Subcutaneous preadipocyte (primary cell): ENCODE measurements at places on chromosomes 3 and 15. TPM values are rescaled to one million over a fixed set of nuclear protein-coding genes. Genes with fewer than 3 reads are reported as not detected.

COLQ gene
- 0.37 and 0.98 TPM in 2 replicates for total RNA-seq

VGLL3 gene
- total RNA-seq = 52.6 and 73.9 TPM in 2 replicates

LMAN1L gene
- not detected in 2 replicates for total RNA-seq

SAXO2 gene
- 0.78 and 1.8 TPM in 2 replicates for total RNA-seq

ACVR2B gene
- total RNA-seq = 1.1 and 1.6 TPM in 2 replicates

PRR23A gene
- total RNA-seq = not detected in 2 replicates

LRRC31 gene
- not detected in 2 replicates for total RNA-seq

CRABP1 gene
- total RNA-seq = not detected in 2 replicates

GRIP2 gene
- not detected in 2 replicates for total RNA-seq

MAP3K13 gene
- 10.3 and 14.5 TPM in 2 replicates for total RNA-seq

NEK11 gene
- 3.5 and 5.1 TPM in 2 replicates for total RNA-seq

TTC23 gene
- 19.4 and 20.6 TPM in 2 replicates for total RNA-seq

FETUB gene
- total RNA-seq = not detected in 2 replicates

MRAS gene
- 19.9 and 27.9 TPM in 2 replicates for total RNA-seq

EEFSEC gene
- 5.9 and 6.3 TPM in 2 replicates for total RNA-seq

MOBP gene
- total RNA-seq = not detected in 2 replicates

GP9 gene
- not detected in 2 replicates for total RNA-seq

NR2E3 gene
- 0.20 and 0.37 TPM in 2 replicates for total RNA-seq

CAPN3 gene
- 1.2 and 1.5 TPM in 2 replicates for total RNA-seq

MYL3 gene
- not detected in 2 replicates for total RNA-seq

CPNE9 gene
- not detected in 2 replicates for total RNA-seq
